Activated CD4-positive, alpha-beta T cell treated with anti-CD3 and anti-CD28 coated beads, Interleukin-2, amount 10 ng/mL, durations not matched to agents 24 days and 14 days (primary cell): ENCODE measurements at places on chromosomes 1 and 21.

- DNase-seq: no peak
Measured at GRCh38 chr1:192561301-192561700, 14.3 kb upstream of the RGS1 start.

GRCh38 chr1:58773406-58773840 is 10.4 kb downstream of the JUN start:
- peak; percentile 77 for DNase-seq

GRCh38 chr1:217924924-217925323 is 293.8 kb downstream of the SPATA17 start:
- DNase-seq: no peak

GRCh38 chr1:10975567-10976326 is 36.7 kb upstream of the TARDBP start:
- DNase-seq: no peak

GRCh38 chr1:54361342-54361741 is 44.9 kb downstream of the SSBP3 start:
- DNase-seq: no peak

GRCh38 chr1:19327301-19327700 is 15.2 kb downstream of the SLC66A1 start:
- DNase-seq: no peak
